ENCODE measurements at places on chromosomes 1 and 21. TPM values are rescaled to one million over a fixed set of nuclear protein-coding genes. Genes with fewer than 3 reads are reported as not detected.

DNA sequence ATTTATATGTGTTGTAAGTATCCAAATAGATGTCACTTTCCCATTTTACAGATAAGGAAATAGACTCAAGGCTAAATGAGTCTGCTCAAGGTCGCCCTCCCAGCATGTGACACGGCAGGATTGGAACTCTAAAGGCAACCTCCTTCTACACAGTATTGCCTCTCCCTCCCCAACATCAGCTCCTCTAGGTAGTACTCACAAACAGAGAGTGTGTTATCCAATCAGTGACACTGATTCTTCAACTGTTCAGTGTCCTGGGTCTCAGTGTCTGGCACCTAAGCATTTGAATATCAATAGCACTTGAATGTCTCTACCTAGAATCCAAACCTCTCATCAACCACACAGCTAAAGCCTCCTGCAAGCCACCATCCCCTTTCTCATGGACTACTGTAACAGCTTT lies 87.1 kb downstream of the DAB1 start:
- no peaks in the 10 kb centered on the region for H3K27me3 ChIP-seq
- H3K4me1 ChIP-seq: no peaks in the 10 kb centered on the region
- no peaks in the 10 kb centered on the region for H3K36me3 ChIP-seq
- H3K27ac ChIP-seq: no peak overlapping the region
- no peak overlapping the region for H3K4me3 ChIP-seq
- DNase-seq: no peak

The OR2T11 gene
- total RNA-seq: not detected

DNA sequence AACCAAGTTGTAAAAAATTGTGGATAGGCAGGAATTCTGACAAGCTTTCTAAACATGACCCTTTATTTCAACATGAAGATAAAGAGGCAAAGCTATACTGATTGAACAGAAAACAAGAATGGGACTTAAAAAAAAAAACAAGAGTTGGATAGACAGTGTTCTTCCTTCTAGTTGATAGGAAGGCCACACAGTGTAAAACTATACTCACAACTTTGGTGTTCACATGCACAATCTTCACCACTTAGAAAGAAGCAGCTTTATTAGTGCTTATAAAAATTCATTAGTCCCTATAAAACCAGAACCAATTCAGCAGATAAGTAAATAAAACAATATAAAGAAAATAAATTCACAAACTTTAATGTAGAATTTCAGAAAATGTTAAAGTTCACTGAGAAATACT lies 101.8 kb downstream of the AKT3 start:
- DNase-seq: no peak
- no peak overlapping the region for H3K4me3 ChIP-seq
- peaks cover 8% of the 10 kb centered on the region for H3K4me1 ChIP-seq
- no peaks in the 10 kb centered on the region for H3K36me3 ChIP-seq
- H3K27me3 ChIP-seq: no peaks in the 10 kb centered on the region

The AK5 gene
- total RNA-seq: 0.46 TPM

DNA sequence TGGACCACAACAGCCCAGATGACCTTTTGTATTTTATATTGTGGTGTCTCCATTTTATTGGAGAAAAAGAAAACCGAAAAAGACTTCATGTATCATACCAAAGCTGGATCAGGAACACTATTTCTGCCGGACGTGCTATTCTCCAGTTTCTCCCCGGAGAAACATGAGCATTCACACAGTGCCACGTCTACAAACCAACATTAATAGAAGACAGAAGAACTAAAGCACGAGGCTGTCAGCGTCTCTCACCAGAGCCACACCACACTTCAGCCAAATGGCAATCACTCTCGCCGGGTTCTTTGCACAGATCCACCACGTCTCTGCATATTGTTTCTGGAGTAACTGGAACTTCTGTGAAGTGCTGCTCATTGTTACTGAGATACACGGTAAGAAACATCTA lies 24.8 kb downstream of the TP53BP2 start:
- H3K4me1 ChIP-seq: peaks cover 26% of the 10 kb centered on the region
- peaks cover 5% of the 10 kb centered on the region for H3K36me3 ChIP-seq
- no peaks in the 10 kb centered on the region for H3K27me3 ChIP-seq
- no peak overlapping the region for H3K27ac ChIP-seq
- DNase-seq: no peak

DNA sequence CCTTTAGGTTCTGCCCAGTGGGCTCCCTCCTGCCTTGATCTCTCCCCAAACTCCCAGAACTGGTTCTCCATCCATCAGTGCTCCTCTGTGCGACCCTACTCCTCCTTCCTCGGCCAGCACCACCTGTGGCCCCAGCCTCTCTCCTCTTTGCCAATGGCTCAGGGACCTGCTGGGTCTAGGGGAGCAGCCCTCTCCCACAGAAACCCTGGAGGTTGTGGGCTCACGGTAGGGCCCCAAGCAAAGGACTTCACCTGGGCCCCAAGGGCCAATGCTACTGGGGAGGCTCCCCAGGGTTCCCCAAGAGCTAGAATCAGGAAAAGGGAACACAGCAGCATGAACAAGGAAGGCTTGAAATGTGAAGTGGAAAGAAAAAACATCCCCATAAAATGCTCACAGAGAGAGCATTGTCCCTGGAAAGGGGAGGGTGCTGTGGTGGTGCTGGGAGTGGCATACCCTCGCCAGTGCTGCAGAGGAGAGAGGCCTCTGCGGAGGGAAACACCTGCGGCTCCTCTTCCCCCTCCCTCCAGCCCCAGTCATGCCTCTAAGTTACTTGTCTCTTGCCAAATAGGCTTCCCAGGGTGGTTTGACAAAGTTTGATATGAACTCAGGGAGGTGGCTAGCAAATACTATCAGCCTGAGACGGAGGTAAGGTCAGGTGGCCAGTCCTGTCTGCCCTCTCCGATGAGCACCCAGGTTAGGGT lies 2.5 kb downstream of the TMEM63A start:
- no peak for DNase-seq
- H3K4me3 ChIP-seq: peak overlapping the region; percentile 92
- no peak overlapping the region for H3K27ac ChIP-seq
- peaks cover 69% of the 10 kb centered on the region for H3K4me1 ChIP-seq

DNA sequence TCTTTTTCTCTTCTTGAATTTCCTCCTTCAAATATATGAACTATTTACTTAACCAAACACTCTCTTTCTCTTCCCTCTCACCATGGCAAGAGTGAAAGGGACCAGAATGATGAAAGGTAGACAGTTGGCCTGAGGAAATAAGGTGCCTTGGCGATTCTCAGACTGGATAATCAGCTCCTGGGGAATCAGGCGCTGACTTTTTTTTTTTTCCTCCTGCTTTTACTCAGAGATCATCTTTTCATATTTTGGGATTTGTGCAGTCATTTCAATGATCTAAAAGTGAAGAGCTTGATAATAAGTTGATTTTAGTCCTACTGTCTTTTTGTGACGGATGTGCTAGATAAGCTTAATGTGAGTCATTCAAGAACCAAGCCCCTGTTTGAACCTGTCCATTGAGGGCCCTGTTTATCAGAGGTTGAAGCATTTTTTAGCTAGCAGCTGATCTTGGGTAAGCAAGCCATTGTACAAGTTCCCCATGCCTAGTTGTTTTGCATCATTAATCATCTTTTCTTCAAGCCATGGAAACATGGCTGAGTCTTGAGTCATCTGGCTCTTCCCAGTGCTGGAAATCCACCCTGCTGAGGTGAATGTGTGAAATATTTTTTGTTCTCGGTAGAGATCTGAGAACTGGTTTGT lies 40.8 kb downstream of the ITSN1 start:
- H3K4me1 ChIP-seq: no peaks in the 10 kb centered on the region
- DNase-seq: no peak
- H3K4me3 ChIP-seq: no peak overlapping the region
- H3K36me3 ChIP-seq: no peaks in the 10 kb centered on the region
- no peaks in the 10 kb centered on the region for H3K27me3 ChIP-seq

DNA sequence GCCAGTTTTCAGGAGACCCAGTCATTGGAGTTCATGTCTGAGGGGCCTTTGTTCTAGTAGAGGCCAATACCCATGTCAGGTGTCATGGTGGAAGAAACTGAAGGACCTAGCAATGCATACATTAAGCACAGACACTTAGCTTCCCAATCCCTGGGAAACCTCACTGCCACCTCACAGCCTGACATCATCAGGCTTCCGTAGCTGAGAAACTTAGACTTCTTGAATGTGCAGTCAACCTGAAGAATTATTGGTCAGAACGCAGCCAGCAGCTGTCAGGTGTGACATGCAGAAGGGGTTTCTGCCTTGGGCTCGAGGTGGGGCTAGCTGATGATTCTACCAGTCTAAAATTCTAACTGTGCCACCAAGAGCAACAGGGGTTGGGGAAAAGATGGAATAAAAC lies 1.9 kb upstream of the ITPKB start:
- no peaks in the 10 kb centered on the region for H3K27me3 ChIP-seq
- peaks cover 27% of the 10 kb centered on the region for H3K4me1 ChIP-seq
- no peak overlapping the region for H3K4me3 ChIP-seq
- no peak for DNase-seq

DNA sequence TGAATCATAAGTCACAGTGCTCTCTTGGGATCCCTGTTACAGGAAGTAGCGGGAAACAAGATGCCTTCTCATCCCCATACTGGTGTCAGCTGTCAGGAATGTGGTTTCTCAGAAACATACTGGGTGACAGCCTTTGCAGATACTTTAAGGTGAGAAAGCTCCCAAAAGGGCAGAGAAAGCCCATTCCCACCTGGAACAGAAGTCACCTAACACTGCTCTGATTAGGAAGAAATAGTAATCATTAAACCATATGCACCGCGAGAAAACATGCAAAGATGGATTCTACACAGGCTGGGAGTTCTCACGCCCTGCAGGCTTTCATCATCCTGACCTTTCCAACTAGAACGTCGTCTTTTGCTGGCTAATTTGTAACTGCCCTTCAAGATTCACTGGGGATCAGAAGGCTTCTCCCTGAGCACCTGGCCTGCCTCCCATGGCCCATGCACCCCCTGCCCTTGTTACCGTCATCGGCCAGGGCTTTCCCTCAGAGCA lies 46.2 kb upstream of the SLC44A3 start:
- no peaks in the 10 kb centered on the region for H3K36me3 ChIP-seq
- no peak overlapping the region for H3K27ac ChIP-seq
- no peaks in the 10 kb centered on the region for H3K4me1 ChIP-seq
- H3K27me3 ChIP-seq: no peaks in the 10 kb centered on the region

- no peak for DNase-seq
- no peaks in the 10 kb centered on the region for H3K36me3 ChIP-seq
- H3K4me3 ChIP-seq: no peak overlapping the region
- no peaks in the 10 kb centered on the region for H3K4me1 ChIP-seq
- no peaks in the 10 kb centered on the region for H3K27me3 ChIP-seq
These were observed 6.4 kb upstream of the AGL start for GRCh38 chr1:99843760-99844159.

The CYP4A11 gene
- not detected for total RNA-seq

DNA sequence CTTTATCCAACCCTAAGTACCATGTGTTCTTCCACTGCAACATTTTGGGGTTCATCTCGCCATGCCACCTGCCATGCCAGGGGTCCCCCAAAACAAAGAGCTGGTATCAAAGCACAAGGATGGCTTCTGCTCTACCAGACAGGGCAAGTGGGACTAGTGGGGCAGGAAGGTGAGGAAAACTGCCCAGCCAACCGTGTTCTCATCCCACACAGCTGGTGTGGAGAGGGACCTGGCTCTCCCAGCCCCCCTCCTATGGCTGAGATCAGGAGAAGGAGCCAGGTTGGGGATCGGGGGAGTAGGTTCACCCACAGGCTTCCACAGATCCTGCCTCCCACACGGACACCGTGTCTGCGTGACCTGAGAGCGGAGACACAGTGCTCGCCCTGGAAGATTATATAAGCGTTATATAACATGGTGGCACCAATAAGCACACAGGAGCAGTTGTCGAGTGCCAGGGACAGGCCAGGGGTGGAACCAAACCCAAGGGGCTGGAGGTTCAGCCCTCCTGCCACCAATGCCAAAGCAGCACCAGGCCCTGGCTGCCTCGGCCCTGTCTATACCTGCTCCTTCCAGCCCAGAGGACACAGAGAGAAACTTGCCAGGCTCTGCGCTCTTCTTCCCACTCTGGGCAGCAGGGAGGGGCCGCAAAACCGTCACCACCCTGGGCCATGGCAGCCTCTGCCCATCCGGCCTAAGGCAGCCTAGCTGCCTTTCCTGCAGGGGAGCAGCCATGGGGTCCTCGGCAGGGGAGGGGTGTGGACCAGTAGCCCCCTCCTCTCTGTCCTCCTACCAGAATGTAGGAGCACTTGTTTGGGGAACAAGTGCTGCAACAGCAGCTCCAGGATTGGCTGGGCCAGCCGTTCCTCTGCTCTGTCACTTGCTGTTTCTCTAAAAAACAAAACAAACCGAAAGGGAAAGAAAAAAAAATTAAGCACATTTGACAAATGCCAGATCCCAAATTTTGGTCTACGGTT lies 43.5 kb downstream of the CD34 start:
- no peaks in the 10 kb centered on the region for H3K27me3 ChIP-seq
- no peak for DNase-seq
- peak overlapping the region; percentile 83 for H3K27ac ChIP-seq
- peak overlapping the region; percentile 71 for H3K4me3 ChIP-seq

DNA sequence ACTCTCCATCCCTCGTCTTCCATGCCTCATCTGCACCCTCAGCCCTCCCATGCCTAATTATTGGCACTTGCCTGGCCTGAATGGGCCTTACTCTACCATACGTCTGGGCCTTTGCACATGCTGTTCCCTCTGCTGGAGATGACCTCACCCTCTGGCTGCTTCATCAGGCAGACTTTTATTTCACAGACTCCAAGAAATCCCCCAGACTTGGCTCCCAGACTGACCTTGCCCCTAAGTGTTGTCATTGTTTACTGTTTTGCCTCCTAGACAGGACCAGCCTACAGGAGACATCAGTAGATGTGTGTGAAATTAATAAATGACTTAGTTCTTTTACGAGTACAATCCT lies 5.2 kb upstream of the AHDC1 start:
- H3K4me3 ChIP-seq: peak overlapping the region; percentile 26
- H3K27ac ChIP-seq: no peak overlapping the region
- DNase-seq: no peak
- H3K27me3 ChIP-seq: no peaks in the 10 kb centered on the region

DNA sequence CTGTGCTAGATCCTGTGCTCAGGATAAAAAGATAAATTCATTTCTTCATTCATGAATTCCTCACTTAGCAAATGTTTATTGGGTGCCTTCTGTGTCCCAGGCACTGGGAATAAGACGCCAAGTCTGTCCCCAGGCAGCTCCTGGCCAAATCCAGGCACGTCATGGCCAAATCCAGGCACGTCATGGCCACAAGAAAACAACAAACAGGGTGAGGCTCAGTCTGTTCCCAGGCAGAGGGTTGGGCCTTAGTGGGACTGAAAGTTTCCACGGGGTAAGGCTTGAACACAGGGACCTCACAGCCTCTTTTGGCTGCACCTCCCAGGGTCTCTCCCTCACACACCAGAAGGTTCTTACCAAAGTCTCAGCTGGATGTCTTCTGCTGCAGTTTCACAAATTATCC lies 95.7 kb downstream of the PAX7 start:
- H3K4me1 ChIP-seq: no peaks in the 10 kb centered on the region
- H3K4me3 ChIP-seq: no peak overlapping the region
- DNase-seq: no peak
- no peaks in the 10 kb centered on the region for H3K36me3 ChIP-seq

- peaks cover 8% of the 10 kb centered on the region for H3K4me1 ChIP-seq
- DNase-seq: no peak
- H3K4me3 ChIP-seq: no peak overlapping the region
- no peaks in the 10 kb centered on the region for H3K36me3 ChIP-seq
- no peak overlapping the region for H3K27ac ChIP-seq
- peaks cover 12% of the 10 kb centered on the region for H3K27me3 ChIP-seq
These were observed 40.7 kb downstream of the MATN1 start for GRCh38 chr1:30682396-30683275.

GRCh38 chr1:34806396-34806795 lies 13.6 kb downstream of the GJA4 start:
- H3K4me1 ChIP-seq: no peaks in the 10 kb centered on the region
- H3K27ac ChIP-seq: no peak overlapping the region
- H3K4me3 ChIP-seq: no peak overlapping the region
- no peak for DNase-seq
- no peaks in the 10 kb centered on the region for H3K27me3 ChIP-seq

Measured in CD8-positive, alpha-beta memory T cell (primary cell).